Neural progenitor cell (in vitro differentiated cells): ENCODE measurements at places on chromosomes 2 and 18.

GRCh38 chr18:43830303-43830702 lies 553.0 kb upstream of the SYT4 start:
- DNase-seq, result no peak

- DNase-seq, result no peak
Observed at GRCh38 chr2:23826040-23826439, 100.9 kb downstream of the ATAD2B start.

DNA sequence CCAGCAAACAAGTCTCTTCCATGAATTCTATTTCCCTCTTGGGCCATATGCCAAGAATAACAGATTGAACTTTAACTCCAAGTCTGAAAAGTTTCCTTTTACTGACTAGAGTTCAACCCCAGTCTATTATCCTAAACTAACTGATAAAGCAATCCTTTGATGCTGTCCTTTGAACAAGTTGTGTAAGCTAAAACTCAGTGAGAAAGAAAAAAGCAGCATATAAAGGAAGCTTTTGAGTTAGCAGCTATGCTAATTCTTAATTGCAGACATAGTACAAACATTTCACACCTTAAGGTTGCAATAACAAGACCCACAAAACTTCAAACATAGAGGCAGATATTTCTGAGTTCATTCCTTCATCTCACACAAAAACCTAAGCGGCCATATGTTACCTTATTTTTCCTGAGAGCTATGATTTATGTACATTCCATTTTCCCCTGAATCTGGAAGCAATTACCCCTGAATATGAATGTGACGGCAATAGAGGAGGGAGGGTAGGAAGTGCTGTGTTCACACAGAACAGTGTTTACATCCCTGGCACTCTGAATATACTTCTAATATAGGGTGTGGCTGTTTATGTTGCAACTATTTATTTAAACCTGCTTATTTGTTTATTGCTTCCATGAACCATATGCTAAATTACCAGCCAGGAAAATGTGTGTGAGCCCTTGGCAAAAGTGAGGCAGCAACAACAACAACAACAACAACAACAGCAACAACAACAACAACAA lies 180.6 kb downstream of the IRS1 start:
- DNase-seq, result no peak

DNA sequence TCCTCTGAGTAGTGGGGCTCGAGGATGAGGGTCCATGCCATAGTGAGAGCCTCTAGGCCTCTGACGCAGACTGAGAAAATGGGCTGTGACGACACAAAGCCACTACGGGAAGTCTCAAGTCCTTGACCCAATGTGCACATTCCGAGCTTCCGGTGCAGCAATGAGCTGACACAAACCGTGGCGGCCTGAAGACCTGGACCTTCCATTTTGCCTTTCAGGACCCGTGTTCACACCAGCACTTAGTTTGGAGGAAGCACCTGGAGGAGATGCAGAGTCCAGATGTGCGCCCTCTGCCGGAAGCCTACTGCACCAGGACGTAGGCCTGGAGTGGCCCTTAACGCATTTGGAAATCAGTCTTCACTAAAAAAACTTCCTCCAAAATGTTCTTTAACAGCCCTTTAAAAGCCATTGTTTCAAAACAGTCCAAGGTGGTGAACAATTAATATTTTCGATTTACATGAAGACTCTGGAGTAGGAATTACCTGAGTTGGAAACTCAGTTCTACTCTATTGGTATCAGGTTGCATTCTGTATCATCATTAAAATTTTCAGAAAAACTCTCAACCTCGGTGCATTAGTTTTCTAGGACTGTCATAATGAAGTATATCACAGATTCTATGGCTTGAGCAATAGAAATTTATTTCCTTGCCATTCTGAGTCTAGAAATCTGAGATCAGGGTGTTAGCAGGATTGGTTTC lies 33.9 kb downstream of the BMP10 start:
- peak; percentile 80 for DNase-seq

- DNase-seq, result no peak
Observed at GRCh38 chr2:99821039-99821438, 321.4 kb downstream of the AFF3 start.

- no peak for DNase-seq
Observed at GRCh38 chr2:19120181-19120580, 238.2 kb downstream of the OSR1 start.

DNA sequence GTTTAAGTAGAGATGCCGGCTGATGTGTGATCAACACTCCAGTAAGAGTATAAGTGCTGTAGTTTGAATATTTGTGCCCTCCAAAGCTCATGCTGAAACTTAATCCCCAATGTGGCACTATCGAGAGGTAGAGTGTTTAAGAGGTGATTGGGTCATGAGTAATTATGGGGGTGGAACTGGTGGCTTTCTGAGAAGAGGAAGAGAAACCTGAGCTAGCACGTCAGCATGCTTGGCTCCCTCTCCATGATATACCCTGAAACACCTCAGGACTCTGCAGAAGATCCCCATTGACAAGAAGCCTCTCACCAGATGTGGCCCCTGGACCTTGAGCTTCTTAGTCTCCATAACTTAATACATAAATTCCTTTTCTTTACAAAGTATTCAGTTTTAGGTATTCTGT lies 584.8 kb downstream of the TSN start:
- DNase-seq, result no peak

DNA sequence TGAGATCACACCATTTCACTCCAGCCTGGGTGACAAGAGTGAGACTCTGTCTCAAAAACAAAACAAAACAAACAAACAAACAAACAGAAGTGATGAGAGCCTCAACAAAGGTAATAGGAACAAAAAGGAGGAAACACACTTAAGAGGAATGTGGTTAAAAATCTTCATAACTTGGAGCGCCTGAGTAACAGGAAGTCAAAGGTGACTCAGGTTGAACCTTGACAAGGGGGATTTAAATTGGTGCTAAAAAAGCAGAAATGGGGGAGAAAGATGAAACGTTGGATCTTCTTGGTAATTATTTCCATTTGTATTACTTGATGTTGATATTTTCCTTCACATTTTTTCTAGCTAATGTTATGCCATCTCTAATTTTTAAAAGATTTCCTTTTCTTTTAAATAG lies 318.5 kb upstream of the TCF4 start:
- no peak for DNase-seq

- no peak for DNase-seq
Observed at GRCh38 chr2:9390991-9391390, 32.3 kb downstream of the ITGB1BP1 start.

DNA sequence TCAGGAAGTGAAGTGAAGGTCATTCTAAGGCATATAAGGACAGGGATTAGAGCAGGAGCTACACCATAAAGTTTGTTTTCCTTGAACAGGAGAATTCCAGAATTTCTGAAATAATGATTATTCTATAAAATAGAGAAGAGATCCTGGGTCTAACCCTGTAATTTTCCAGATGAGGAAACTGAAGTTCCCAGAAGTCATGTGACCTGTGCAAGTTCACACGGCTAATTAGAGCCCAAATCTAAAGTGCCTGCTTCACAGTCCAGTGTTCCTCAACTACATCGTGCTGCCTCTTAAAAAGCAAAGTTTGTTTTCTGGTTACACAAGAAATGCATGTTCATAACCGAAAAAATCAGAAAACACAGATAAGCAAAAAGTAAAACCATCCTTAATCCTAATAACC lies 34.9 kb downstream of the PLB1 start:
- DNase-seq, result no peak

DNA sequence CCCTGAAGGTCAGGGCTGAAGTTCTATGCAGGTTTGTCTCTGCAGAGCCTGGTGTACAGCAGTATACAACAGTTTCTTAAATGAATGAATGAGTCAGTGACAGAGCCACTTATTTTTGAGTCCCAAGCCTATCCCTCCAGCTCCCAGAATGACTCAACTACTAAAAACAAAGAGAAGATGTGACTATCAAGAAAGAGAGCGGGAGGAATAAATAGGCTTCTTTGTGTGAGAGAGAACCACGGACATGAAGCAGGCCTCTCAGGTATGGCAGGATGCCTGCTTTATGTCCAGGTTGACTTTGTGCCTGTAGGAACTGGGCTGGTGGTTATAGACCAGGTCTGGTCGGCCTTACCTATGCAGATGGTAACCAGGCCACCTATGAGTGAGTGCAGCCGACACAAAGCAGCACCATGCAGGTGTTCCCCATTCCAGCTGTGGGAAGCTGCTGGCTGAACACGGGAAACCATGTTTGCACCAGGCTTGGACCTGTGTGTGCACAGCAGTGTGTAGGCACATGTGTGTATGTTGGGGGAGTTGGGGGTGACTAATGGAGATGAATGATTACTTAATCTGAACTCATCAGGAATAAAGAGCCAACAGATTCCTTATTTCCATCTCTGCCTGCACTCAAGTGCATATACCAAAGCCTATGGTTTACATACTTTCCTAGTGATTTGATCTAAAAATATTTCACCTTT lies 171.0 kb downstream of the OSR1 start:
- no peak for DNase-seq

- no peak for DNase-seq
Observed at GRCh38 chr2:19543663-19544383, 185.4 kb upstream of the OSR1 start.

- DNase-seq, result peak; percentile 80
Observed at GRCh38 chr18:46756559-46757201, at the start of gene ST8SIA5. ST8SIA5 (minus strand) TSS chr18:46757053; CDS start chr18:46756508, 545 bp downstream.

DNA sequence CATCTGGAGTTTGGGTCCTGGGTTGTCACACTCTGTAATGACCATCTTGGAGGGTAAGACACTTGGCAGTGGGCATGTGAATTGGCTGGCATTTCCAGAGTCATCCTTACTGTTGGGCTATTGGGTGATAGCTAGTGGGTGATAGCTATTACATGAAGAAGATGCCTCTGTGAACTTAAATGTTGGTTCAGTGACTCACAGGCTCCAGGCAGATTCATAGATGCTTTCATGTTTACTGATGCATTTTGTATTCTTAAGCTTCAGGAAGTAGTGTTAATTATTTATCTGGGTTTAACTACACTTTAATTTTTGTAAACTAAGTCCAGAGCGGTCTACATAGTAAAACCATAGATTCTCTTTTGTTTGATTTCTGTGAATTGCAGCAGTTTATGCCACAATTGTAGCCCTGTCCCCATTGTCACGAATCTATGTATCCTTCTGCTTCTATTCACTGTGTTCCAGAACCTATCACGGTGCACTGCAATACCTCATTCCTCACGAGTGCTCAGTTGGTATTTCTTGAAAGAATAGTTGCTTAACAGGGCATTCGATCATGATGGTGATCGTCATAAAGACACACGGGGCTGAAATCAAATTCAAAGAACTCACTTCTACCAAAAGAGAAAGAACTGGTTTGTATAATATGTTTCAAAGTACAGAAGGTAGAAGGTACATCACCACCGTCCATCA lies 79.7 kb downstream of the GBX2 start:
- DNase-seq, result no peak

DNA sequence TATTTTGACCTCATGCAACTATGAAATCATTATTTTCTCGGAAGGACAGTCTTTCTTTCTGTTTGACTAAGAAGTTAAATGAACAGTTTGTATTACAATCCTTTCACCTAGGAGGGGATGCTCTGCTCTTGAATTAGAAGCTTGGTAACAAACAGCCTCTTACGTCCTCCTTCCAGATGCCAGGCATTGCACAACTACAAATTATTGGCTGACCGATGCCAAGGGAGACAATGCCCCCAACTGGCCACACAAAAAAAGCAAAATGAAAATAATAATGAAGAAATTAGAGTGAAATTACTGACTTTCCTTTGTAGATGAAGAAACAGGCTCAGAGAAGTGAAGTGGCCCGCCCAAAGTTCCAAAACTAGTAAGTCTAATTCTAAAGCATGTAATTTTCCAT lies 177.9 kb downstream of the CYRIA start:
- DNase-seq, result peak; percentile 48

DNA sequence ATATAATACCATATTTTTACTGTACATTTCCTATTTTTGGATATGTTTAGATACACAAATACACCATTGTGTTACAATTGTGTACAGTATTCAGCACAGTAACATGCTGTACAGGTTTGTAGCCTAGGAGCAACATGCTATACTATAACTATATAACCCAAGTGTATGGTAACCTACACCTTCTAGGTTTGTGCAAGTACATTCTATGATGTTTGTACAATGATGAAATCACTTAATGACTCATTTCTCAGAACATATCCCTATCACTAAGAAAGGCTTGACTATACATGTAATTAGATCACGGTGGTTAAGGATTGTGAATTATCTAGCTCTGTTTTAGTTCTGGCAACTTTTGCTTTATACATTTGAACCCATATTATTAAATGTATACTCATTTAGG lies 31.3 kb downstream of the NPHP1 start:
- no peak for DNase-seq

GRCh38 chr2:39024833-39025232 lies 96.0 kb downstream of the SOS1 start:
- no peak for DNase-seq

DNA sequence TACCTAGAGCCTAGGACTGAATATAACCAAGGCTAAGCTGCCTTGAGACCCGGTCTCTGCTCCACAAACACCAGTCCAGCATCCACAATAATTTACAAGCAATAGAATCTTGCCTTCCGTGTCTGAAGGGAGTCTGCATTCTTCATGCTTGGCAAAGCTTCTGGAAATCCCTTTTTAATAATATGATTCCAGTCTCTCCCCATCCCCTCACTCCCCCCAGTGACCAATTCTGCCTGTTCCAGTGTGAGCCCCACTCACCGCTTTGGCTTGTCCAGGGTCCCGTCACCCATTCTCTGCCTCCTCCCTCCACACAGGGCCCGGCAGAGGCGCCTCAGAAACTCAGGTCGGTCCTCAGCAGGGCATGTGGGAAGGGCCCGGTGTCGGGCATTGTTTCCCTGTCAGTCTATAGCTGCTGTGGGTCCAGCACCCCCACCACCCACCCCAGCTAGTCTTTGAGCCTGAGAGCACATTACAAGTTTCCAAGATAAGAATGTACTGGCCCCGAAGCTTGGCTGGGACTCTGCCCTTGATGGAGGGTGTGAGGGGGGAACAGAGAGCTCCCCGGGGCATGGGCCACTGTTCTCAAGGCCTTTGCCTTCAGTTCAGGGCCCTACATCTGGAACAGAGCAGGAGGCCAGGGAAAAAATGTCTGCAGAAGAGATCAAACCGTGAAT lies 129.7 kb upstream of the MYCN start:
- DNase-seq, result no peak

DNA sequence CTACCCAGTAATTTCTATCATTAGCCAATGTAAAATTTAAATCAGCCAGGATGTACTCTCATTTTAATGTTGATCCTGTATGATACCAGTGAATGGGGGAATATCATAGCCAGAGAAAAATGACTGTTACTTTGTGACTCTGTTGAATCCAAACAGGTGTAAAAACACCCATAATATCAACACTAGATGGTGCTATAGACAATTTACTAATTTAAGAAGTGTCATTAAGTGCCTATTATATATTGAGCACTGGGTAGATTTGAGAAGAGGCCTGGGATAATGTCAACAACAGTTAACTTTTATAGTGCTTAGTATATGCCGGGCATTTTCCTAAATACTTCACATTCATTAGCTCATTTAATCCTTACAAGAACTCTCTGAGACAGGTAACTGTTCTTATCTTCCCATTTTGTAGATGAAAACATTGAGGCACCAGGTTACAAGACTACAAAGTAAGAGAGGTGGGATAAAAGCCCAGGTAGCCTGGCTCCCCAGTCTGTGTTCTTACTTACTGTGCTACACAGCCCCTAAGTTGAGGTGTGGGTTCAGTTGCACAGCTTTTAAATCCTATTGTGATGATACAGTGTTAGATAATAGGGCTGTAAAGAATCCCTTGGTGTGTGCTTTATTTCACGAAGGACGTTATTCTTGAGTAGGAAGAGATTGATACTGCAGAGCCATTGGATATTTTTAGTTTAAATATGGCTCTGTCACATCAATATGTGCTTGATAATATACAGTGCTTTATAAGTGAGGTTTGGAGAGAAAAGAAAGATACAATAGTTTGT lies 325.5 kb downstream of the AGPS start:
- no peak for DNase-seq

- DNase-seq, result no peak
Observed at GRCh38 chr2:209523867-209524266, 100.0 kb downstream of the MAP2 start.

GRCh38 chr2:238669046-238669445 lies 178.8 kb upstream of the TWIST2 start:
- DNase-seq, result no peak
